NCI-H748 treated with DMSO at 0.1 percent for 48 hours (cell line): ENCODE measurements at places on chromosomes 6 and 20.

DNA sequence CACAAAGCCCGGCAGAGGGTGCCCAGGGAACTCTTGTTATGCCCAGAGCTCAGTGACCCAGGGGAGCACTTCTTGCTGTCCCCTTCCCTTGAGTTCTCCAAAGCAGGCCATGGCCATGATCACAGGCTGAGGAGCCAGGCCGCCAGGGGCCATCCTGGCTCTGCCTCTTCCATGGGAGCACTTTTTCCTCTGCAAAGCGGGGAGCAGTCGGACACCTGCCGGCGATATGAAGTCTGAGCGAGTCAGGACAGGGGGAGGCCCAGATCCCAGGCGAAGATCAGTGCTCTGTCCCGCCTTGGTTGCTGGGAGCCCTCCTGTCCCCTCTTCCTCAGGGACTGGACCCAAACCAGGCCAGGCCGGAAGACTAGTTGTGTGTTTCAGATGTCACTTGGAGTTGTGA, 67.9 kb downstream of the TCP11 start:
- DNase-seq, result no peak

GRCh38 chr6:27209659-27210269, 37.7 kb upstream of the PRSS16 start:
- DNase-seq, result no peak

GRCh38 chr20:57175397-57176010, 90.9 kb downstream of the BMP7 start:
- no peak for DNase-seq

DNA sequence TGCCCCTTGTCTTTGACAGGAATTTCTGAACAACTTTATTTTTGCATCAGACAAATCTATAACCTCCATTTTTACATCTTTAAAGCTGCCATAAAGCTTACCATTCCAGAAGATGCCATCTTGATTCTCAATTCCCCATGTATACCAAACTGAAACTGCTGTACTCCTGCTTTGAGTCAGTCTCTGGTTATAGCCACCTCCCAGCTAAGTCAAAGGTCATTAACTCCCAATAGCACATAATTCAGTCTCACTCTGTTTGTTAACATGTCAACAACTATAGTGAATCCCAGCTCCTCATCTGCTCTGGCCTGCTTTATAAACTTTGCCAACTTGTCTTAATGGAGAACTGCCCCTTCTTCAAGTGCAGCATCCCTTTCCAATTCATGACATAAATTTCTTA, 343.6 kb downstream of the FRK start:
- no peak for DNase-seq

- DNase-seq, result no peak
Observed at GRCh38 chr6:15359335-15359862, 113.5 kb downstream of the JARID2 start.

DNA sequence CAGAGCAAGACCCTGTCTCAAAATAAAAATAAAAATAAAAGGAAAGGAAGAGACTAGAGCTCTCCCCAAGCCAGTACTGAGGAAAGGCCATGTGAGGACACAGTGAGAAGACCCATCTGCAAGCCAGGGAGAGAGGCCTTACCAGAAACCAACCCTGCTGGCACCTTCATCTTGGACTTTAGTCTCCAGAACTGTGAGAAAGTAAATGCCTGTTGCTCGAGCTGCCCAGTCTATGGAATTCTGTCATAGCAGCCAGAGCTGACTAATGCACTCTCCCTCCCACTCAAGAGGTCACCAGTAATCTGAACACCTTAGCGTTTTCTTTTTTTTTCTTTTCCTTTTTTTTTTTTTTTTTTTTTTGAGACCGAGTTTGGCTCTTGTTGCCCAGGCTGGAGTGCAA, 7.3 kb upstream of the PRPH2 start:
- no peak for DNase-seq

- no peak for DNase-seq
Observed at GRCh38 chr6:31142361-31142761, 3.5 kb upstream of the PSORS1C2 start.

DNA sequence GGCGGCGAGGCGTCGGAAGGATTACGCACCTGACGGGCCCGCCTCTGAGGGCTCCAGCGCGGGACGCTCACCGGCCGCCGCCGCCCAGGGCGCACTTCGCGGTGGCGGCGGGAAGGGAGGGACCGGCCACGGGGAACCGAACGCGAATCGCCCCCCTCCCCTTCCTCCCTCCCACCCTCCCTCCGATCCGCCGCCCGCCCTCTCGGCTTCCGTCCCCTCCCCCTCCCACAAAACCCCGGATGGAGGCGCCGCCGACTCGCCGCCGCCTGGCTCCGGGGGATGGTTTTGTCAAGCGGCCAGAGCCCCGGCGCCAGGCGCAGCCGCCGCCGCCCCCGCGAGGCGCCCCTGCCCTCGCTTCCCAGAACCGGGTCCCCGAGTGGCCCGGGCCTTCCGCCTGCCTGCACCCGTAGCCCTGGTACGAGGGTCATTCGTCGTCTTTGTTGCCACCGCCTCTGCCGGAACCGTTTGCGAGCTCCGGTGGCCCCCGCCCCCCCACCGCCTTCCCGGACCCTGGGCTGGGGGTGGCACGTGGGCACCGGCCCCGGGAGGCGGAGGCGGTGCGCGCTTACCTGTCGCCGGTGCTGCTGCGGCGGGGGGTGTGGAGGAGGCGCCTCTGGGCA, 398 bp downstream of the ZBTB2 start:
- peak; percentile 31 for DNase-seq

GRCh38 chr6:38067263-38067980, 247.9 kb downstream of the ZFAND3 start:
- no peak for DNase-seq

GRCh38 chr20:313948-314347, 11.4 kb upstream of the SOX12 start:
- no peak for DNase-seq

- DNase-seq, result peak; percentile 17
Observed at GRCh38 chr20:44651684-44652423, at the start of gene ADA. Gene ADA, minus strand, starts transcription at chr20:44651699. Its CDS starts 92 bp downstream, at chr20:44651607.

DNA sequence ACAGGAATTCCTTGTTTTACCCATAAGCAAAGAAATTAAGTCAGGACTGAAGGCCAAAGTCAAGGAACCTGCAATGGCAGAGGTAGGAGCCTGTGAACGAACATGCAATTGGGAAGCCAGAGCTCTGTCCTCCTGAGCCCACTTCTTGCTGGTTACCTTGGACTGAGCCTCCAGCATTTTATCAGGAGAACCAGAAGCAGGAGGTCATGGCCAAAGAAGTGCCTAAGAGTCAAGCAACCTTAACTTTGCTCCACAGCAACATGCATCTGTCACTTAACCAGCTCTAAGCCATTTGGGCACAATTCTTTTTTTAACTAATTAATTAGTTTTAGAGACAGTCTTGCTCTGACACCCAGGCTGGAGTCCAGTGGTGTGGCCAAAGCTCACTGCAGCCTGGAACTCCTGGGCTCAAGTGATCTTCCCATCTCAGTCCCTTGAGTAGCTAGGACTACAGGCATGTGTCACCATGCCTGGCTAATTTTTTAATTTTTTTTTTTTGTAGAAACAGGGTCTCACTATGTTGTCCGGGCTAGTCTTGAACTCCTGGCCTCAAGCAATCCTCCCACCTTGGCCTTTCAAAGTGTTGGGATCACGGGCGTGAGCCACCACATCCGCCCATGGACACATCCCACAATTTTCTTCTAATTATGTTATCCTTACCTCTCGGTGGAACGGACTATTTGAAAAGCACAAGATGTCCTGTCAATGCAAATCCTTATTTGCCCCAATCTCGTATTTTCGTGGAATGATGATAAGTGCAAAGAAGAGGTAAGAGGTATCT, 334.2 kb downstream of the CD83 start:
- DNase-seq, result no peak

GRCh38 chr6:46315589-46315988, 144.8 kb upstream of the ENPP5 start:
- DNase-seq, result no peak

GRCh38 chr6:692356-692851, 535 bp downstream of the EXOC2 start:
- peak; percentile 68 for DNase-seq

DNA sequence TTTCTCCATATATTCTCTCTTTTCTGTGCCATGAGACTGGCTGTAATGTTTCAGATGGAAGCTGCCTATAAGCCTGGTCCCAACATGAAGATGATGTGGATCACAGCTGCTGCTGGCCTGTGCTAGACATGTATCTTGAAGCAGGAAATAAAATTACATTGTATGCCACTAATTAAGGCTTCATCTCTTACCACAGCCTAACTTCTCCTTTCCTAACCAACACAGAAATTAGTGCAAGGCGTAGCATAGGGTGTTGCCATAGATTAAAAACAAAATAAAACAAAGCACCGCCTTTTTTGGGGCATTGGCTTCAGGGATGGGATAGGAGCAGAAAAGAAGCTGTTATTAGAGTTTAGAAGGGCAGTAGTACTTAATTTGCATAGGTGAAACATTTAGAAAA, 4.7 kb upstream of the SLC17A4 start:
- DNase-seq, result no peak

- no peak for DNase-seq
Observed at GRCh38 chr6:112594886-112595594, 247.9 kb downstream of the RFPL4B start.

DNA sequence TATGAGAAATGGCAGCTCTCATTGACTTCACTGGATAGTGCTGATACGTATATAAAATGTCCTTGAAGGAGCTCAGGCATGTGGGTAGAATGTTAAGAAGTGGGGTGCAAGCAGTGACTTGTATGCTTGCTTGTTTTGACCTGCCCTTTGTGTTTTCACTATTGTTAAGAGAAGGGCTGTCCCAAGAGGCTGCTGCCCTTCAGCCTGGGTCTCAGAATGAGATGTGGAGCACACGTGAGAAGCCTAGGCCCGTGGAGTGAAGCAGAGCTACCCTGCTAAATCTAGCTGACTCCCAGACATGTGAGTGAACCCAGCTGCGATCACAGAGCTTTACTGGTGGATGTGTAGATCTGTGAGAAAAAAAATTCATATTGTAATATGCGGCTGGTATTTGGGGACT, 305.3 kb upstream of the RGS17 start:
- DNase-seq, result no peak

DNA sequence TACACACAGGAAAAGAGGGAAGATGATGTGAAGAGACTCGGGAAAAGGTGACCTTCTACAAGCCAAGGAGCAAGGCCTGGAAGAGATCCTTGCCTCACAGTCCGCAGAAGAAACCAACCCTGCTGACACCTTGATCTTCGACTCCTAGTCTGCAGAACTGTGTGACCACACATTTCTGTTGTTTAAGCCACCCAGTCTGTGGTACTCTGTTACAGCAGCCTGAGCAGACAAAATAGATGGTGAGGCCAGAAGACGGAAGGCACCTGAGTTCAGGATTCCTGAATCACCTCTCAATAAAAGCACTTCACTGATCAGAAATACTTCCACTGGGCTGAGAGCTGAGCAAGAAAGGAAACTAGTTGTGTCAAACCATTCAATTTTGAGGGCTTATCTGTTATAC, 103.3 kb downstream of the BACH2 start:
- DNase-seq, result no peak

GRCh38 chr6:135522965-135523692, 25.6 kb upstream of the AHI1 start:
- DNase-seq, result peak; percentile 18

- no peak for DNase-seq
Observed at GRCh38 chr20:60172346-60172984, 214.2 kb downstream of the CDH26 start.
